ENCODE measurements at places on chromosomes 5 and 9.

DNA sequence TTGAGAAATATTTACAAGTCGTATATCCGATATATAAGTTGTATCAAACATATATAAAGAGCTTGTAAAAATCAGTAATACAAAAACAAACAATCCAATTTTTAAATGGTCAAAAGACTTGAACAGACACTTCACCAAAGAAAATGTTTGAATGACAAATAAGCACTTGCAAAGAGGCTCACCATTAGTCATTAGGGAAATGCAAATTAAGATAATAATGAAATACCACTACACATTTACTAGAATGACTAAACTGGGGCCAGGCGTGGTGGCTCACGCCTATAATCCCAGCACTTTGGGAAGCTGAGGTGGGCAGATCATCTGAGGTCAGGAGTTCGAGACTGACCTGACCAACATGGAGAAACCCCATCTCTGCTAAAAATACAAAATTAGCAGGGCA lies 134.6 kb upstream of the HAND1 start:
- DNase-seq = no peak

DNA sequence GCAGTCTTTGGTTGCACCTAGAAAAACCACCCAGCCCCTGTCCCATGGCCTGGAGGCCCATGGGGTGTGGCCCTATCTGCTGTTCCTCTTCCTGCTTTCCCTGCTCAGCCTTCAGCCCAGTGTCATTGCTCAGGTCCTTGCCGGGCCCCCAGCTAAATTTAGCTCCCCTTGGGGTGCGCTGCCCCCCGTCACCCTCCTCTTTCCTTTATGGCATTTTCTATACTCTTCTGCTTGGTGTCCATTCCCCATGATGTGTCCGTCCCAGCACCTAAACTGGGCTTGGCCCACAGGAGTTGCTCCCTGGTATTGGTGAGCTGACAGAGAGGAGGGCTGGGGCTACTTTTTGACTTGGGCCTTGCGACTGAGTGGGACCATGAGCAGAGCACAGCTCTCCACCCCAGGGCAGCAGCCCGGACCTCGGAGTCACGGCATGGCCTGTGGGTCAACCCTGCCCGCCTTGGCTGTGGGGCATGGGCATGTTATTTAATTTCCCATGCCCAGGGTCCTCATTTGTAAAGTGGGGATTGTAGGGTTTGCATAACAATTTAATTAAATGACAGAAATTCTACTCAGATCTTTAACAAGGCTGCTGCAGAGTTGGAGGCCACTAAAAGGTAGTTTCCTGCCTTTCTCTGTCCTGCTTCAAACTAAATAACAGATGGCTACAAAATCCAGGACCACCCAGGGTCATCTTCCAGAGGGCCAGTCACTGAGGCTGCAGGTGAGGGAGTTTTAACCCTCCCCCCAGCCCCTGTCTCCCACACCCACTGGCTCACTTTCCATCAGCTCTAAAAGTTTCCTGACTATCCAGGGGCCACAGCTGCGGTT lies 98.2 kb downstream of the DAP start:
- DNase-seq = no peak

GRCh38 chr9:136854113-136854841 lies 2.1 kb downstream of the MAMDC4 start:
- DNase-seq = no peak

DNA sequence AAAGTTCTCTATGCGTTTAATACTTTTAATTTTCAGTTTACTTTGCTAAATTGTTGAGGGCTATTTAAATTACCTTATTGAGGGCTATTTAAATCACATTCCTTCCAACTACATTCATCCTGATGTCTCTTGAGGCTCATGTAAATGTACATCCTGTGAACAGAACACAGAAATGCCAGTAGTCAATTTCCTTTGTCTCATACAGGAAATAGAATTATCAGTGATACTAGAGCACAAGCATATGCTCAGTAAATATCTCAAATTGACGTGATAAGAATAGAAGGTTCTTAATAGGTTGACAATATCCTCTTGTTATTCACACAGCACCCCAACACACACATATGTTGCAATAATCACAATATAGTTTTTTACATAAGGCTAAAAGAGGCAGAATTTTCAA lies 449.0 kb downstream of the CYLC2 start:
- no peak for DNase-seq
